ENCODE measurements at places on chromosomes 1 and 21. TPM values are rescaled to one million over a fixed set of nuclear protein-coding genes. Genes with fewer than 3 reads are reported as not detected.

Gene TOR1AIP2
- total RNA-seq, result 182 TPM

Gene SGIP1
- total RNA-seq, result 7.1 TPM

GRCh38 chr1:26431979-26432695, at the start of gene DHDDS:
DHDDS (plus strand) TSS chr1:26432321; CDS start chr1:26432946, 625 bp downstream.
- DNase-seq, result peak; percentile 98

- DNase-seq, result no peak
Measured at GRCh38 chr1:238913210-238913609, 473.2 kb upstream of the CHRM3 start.

- DNase-seq, result no peak
Measured at GRCh38 chr1:242662886-242663285, 138.4 kb upstream of the PLD5 start.

DNA sequence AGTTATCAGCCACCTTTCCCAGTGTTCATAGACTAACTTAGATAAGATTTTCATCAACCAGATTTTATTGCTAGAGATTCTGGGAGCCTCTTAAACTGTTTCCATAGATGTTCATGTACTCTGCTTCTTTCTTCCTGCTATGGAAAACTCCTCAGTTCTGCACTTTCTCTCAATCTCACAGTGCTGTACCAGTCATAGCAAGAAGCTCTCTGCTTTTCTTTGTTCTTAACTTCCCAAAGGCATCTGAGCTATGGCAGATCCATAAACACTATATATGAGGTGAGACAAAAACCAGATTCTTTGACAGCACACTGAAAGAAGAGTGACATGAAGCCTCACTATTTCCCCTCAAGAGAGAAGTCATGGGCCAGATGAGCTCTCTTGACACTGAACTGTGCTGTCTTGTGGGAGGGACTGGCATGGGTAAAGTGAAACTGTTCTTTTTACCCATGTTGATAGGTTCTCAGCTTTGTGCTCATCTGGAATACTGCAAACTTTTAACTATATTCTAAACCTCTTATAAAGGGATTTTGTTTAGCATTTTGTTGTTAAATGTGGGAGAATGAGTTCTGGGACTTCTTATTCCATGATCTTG, 64.2 kb upstream of the LYPLAL1 start:
- no peak for DNase-seq

Measured in adrenal gland (tissue), 19 donors.